ENCODE measurements at places on chromosomes 3 and 15.

DNA sequence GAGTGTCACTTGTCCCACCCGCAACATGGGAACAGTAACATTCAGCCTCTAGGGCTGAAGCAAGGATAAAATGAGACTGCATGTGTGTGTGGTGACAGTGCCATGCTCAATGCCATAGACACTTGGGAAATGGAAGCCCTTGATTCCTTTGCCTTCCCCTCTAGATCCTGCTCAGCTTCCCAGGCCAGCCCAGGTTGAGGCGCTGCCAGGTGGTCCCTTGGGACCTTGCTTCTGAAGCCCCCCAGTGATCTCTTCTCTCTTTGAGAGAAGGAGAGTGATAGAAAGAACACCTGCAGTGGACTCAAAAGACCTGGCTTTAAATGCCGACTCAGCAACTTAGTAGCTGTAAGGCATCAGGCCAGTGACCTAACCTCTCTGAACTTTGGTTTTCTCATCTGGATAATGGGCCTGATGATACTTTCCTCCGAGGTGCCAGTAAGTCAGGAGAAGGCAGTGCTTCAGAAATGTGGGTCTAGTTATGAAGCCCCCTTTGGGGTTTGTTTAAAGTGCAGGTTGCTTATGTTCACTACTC lies 144.5 kb downstream of the RPLP1 start:
- DNase-seq, result no peak

DNA sequence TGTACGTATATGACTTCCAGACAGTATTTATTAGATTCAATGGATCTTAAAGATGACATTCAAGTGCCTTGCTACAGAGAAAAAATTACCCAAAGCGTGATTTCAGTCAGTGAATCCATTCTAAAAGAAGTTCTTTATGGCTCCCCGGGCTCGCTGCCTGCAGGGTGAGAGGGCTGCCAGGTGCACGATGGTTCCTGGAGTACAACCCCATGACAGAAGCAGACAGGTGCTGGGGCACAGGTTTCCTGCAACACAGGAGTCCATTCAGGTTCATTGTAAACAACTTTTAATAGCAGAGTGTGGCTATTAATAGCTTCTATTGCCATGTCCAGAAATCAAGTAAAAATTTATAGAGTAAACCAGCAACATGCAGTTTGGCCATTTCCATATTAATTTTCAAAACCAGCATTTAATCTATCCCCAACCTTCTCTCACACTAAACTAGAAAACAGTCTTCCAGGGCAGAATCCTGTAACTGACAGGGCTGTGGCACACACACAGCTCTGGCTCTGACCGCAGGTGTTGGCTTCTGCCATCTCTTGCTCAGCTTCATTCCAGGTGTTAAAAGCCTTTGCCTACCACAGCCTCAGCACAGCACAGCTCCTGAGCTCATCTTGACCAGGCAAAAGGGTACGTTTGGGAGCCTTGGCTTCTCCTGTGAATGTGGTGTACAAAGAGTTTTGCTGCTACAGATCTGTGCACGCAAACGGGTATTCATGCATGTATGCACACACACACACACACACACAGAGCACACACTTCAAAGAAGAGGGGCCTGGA lies 185.9 kb downstream of the MEX3B start:
- DNase-seq, result no peak

DNA sequence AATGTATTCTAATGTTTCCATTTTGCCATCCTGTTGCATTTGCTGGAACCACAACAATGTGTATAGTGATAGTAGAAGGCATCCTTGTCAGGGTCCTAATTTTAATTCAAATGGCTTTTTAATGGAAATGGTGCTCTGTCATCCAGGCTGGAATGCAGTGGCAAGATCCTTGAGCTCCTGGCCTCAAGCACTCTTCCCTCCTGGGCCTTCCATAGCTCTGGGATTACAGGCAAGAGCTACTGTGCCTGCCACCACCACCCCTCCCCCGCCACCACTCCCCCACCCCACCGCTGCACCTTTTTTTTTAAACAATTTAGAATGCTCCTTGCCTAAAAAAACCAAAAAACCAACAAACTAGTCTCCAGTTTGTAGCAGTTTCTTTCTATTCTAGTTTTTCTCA lies 15.2 kb upstream of the IQCF6 start:
- DNase-seq, result no peak

GRCh38 chr3:171393032-171393744 lies 67.0 kb downstream of the TNIK start:
- DNase-seq, result no peak

- no peak for DNase-seq
Observed at GRCh38 chr3:119376758-119377157, 82.6 kb downstream of the ARHGAP31 start.

GRCh38 chr15:66387163-66388042 lies 691 bp downstream of the MAP2K1 start:
- DNase-seq, result peak; percentile 74

DNA sequence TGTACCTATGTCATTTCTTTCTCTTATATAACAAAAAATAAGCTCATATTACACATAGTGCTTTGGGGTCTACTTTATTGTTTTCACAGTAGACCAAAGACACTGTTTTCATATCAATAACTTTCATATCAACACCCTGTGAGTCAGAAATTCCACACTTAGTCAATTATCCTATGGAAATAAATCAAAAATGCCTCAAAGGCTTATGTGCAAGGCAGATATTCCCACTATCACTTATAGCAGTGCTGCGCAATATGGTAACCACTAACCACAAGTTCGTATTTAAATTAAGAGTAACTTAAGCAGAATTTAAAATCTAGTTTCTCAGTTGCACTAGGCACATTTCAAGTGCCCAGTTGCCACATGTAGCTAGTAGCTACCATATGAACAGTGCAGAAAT lies 15.9 kb downstream of the SCG3 start:
- no peak for DNase-seq

DNA sequence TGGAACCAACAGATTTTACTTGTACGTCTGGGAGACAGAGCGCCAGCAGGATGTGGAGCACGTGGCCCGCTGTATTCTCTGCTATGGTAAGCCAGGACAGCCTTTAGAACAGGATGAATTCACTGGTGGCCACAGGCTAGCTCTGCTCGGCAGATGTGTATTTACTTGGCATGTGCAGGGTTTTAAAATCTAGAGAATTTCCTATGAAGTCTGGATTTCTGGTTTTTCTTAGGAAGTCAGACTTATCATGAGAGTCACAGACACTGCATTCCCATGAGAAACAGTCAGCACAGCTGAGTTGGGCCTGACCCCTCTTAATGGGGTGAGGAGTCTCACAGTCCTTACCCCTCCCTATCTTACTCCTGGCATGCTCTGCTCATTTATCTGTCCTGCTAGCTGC lies 84.6 kb upstream of the COL6A5 start:
- DNase-seq, result no peak

- no peak for DNase-seq
Observed at GRCh38 chr3:136995652-136996051, 37.9 kb downstream of the IL20RB start.

GRCh38 chr3:10552631-10552943 lies 47.2 kb upstream of the ATP2B2 start:
- no peak for DNase-seq

GRCh38 chr3:157405457-157405856 lies 31.2 kb upstream of the PTX3 start:
- DNase-seq, result no peak

GRCh38 chr3:61889259-61889658 lies 327.9 kb downstream of the PTPRG start:
- no peak for DNase-seq

DNA sequence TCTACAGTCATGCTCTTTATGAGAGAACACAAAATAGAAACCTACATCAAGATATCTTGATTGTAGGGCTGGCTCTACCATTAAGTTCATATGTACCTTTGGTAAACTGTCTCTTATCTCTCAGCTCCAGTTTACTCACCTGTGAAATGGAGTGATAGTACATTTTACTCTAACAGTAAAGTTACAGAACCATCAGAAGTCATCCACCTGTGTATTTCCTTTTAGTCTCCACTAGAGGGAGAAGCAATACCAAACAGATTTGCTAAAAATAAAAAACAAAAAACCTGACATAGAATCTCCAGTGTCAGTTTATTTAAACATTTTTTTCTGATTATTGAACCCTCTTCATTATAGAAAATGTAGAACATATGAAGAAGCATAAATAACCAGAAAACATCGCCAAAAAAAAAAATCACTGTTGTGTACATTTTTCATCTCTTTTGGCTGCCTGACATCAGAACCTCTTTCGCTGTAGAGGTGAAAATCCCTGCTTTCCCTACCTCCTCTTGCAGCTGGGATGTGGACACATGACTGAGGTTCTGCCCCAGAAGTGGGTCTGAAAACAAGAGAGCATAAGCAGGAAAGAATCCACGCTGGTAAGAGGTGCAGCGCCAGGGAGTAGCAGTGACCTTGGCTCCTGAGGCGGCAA lies 48.7 kb upstream of the WDR72 start:
- DNase-seq, result no peak

GRCh38 chr15:101434032-101434920 lies 55.2 kb downstream of the PCSK6 start:
- DNase-seq, result no peak

DNA sequence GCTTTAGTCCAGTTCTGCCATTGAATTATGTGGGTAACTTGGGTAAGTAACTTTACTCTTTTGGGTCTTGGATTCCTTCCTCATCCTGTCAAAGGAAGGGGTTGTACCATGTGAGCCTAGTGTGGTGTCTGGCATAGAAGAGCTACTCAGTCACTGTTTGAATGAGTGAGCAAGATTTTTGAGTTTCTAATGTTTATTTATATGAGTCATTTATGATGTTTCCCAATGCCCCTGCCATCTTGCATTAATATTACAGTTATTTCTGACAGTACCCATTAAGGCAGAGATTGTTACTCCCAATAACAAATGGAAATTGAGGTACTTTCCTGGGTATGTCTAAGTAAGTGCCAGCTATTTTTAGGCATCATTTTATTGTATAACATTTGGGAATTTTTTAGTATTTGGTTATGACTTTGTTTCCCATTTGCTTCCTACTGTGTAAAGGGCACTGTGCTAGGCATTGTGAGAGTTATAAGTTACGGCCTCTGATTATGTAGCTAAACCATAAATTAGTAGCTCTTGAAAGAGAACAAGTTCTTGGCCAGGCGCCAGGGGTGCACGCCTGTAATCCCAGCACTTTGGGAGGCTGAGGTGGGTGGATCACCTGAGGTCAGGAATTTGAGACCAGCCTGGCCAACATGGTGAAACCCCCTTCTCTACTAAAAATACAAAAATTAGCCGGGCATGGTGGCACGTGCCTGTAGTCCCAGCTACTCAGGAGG lies 23.5 kb downstream of the NR1D2 start:
- no peak for DNase-seq

DNA sequence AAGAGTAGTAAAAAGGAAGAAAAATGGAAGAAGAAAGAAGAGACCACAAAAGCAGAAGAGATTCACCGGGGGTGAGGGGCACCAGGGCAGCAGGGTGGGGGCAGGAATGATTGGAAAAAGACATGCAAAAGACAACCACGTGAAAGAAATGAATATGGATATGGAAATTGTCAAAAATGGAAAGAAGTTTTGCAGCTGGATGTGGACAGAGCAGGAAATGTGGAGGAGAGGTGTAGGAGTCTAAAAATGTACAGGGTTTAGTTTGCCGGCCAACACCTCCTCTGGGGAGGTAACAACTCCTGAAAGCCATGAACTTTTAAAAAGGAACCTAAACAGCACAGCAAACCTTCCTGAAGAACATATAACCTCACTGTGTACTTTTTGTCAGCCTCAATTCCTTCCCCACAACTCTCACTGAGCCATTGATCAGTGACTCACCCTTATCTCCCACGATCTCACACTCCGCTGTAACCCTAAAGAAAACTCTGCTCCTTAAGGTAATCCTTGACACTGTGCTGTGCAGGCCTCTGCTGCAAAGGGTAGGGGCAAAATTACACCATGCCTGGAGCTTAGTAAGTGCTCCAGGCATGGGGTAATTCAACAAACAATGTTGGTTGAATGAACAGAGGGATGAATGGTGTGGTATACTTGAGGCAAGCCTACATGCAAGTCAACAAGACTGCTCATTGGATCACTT lies 100.2 kb upstream of the BOC start:
- peak; percentile 1 for DNase-seq

GRCh38 chr3:142976621-142977398 lies 13.3 kb upstream of the PAQR9 start:
- no peak for DNase-seq

- no peak for DNase-seq
Observed at GRCh38 chr15:101669744-101670143, 17.6 kb upstream of the TM2D3 start.

DNA sequence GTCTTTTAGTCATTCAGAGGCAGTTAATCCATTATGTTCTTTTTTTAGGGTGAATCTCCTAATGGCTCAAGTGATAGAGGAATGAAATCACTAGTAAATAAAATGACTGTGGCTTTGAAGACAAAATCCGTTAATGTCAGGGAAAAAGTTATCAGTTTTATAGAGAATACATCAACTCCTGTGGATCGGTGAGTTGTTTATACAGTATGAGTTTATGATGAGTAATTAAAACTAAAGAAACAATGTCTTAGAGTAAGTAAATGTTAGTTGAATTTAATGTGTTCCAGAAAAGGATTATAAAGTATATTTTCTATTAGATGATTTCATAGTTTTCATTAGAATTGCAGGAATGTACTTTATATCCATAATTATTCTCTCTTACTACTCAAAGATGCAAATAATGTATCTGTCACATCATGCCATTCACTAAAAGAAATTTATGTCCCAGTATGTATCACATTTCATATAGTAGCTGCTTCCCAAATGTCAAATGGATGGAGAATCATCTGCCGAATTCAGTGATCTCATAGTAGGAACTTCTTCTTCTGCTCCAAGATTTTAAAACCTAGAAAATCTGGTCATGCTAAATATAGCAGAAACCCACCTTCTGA lies 24.1 kb upstream of the NIT2 start:
- DNase-seq, result no peak

DNA sequence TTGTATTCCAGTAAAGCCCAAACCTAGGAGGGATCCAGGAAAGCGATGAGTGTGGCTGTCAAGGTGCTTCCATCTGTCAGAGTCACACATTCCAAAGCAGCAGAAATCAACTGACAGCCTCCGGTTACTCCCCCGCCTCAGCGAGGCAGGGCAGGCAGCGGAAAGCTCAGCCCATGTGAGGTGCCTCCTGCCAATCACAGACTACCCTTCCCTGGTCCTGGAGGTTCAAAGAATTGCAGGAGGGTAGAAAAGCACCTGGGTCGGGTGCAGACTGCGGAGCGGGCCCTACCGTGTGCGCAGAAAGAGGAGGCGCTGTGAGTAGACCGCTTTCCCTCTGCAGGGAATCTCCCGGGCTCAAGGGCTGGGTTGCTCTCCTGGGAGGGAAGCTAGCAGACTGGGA lies at the start of gene UPK1B:
TSS of gene UPK1B (plus strand) at position 274 of the 400 bp plus-strand sequence. CDS start 13,144 bp downstream, outside the sequence.
- DNase-seq, result no peak

- DNase-seq, result no peak
Observed at GRCh38 chr15:61910839-61911369, 149.3 kb downstream of the VPS13C start.

- DNase-seq, result no peak
Observed at GRCh38 chr3:124886168-124887056, 753 bp downstream of the ITGB5 start.

GRCh38 chr3:112786881-112787579 lies 59.6 kb downstream of the CD200R1L start:
- no peak for DNase-seq

GRCh38 chr3:99475229-99475628 lies 163.2 kb upstream of the COL8A1 start:
- DNase-seq, result no peak

Data from stimulated activated CD4-positive, alpha-beta T cell treated with anti-CD3 and anti-CD28 coated beads, Interleukin-15, amount 100 ng/mL, for 48 hours (primary cell).